Fibroblast of skin of scalp (primary cell): ENCODE measurements at places on chromosomes 7 and 10.

GRCh38 chr7:40680657-40681056 lies 545.9 kb downstream of the SUGCT start:
- peak; percentile 14 for DNase-seq

- no peak for DNase-seq
These were observed 55.5 kb downstream of the PLXNA4 start for GRCh38 chr7:132520591-132521280.

- no peak for DNase-seq
These were observed 271.6 kb downstream of the CCDC3 start for GRCh38 chr10:12729885-12730284.

DNA sequence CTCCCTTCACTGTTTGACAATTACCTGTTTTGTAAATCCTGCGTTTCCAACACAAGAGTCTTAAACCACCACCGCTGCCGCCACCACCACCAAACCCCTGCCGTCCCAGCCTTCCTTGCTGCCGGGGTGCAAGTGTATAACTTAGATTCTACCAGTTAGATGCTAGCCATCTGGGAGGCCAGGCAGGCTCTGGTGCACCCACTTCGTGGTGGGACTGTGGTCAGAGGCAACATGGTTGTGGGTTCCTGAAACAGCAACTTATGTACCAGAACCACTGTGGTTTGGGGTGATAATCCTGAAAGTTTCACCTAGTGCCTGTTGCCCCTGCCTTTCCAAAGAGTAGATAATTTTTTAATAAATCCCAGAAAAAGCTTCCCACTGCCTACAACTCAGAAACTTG lies 510.5 kb downstream of the CCSER2 start:
- DNase-seq, result no peak

- no peak for DNase-seq
These were observed 309.4 kb upstream of the IGFBP3 start for GRCh38 chr7:46230298-46230989.

GRCh38 chr10:11742779-11743298 lies 657 bp downstream of the ECHDC3 start:
- DNase-seq, result no peak

DNA sequence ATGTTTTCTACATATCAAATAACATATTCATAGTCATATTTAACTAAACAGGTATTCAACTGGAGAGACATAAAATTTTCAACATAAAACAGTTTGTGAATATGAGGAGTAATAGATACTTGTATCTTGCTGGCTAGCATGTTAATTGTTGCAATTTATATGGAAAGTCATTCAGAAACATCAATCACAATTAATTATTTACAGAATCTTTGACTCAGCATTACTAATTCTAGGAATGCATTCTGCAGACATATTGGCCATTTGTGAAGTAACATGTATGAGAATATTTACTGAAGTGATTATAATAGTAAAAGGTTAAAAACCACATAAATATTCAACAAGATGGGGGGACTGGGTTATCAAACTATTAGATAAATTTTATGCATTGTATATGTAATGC lies 203.7 kb downstream of the TSPAN12 start:
- DNase-seq, result no peak

- peak; percentile 58 for DNase-seq
These were observed 105.9 kb upstream of the EEPD1 start for GRCh38 chr7:36047091-36047658.

DNA sequence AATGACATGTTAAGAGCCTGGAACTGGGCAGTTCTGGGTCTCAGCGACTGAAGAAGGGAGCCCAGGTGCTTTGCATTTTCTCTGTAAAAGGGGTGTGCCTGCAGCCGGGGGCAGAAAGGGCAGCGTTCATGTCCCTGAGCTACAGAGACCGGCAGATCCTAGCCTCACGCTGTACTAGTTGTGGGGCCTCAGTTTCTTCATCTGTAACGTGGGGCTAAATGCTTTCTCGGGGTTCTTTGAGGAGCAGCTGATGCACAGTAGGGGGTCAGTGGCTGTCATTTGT lies 79.6 kb downstream of the NEURL1 start:
- no peak for DNase-seq

- DNase-seq, result no peak
These were observed 14.7 kb downstream of the SEC24C start for GRCh38 chr10:73758704-73759511.

- DNase-seq, result no peak
These were observed 166.5 kb downstream of the PPP1R3A start for GRCh38 chr7:113752289-113752688.

- DNase-seq, result no peak
These were observed 16.0 kb downstream of the PDGFA start for GRCh38 chr7:503575-504111.

DNA sequence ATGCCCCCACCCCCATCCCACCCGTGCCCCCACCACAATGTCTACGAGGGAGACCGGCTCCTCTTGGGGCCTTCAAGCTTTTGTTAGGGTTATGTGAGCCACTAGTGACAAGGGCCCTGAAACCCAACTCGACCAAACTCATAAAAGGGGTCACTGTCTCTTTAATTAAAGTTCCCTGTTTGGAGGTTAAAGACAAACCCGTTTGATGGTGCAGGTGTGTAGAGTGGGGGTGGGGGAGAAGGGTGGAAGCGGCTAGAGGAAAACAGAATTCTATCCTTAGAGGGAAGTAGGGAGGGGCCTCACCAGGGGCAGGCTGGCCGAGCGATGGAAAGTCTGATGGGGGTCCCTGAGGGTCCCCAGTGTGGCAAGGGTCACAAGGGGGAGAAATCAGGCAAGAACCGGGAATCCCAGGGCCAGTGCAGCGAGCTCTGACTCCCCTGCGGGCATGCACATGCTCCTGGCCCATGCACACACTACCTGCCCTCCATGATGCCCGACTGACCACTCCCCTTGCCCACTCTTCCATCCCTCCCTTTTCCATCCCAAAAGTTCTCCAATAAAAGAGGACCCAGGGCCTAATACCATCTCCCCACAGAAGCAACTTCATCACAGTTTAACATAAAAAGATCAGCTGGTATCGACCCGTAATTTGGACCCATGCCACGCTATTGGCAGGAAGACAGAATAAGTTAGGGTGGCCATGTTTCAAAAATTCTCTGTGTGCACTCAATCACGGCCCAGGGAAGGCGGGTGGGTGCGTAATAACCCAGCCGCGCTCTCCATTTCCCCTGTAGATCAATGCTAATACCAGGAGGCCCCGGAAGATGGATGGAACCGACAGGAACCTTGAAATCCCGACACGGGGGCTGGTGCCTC lies 35.9 kb upstream of the SLF2 start:
- DNase-seq, result no peak

DNA sequence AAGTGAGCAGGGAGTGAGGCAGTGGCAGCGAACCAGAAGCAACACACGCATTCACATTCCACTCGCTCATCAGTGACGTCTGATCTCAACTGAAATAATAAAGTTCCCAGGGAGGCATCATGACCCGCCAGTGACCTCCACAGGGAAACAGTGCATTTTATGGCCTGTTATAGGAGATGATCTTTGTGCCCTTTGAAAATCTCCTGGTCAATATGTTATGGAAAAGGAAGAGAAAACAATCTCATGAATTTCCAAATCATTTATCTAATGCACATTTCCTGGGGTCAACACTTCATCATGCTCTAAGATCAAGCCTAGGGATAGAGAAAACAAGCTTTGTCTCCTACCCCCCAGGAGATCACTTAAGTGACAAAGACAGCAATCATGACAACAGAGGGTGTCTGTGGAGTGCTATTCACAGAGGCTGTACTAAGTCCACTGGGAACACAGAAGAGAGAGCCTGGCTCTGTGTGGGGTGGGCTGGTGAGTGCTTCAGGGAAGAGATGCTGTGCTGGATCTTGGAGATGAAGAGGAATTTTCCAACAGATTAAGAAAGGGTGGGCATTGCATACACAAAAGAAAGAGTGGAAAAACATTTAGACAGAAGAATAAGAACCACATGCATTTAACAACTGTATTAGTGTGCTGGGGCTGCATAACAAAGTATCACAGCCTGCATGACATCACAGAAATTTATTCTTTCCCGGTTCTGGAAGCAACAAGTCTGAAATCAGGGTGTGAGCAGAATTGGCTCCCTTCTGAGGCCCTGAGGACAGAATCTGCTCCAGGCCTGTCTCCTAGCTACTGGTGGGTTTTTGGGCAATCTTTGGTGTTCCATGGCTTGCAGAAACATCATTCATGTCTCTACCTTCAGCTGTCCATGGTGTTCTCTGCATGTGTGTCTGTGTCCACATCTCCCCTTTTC lies 613.9 kb upstream of the IGFBP3 start:
- peak; percentile 86 for DNase-seq

DNA sequence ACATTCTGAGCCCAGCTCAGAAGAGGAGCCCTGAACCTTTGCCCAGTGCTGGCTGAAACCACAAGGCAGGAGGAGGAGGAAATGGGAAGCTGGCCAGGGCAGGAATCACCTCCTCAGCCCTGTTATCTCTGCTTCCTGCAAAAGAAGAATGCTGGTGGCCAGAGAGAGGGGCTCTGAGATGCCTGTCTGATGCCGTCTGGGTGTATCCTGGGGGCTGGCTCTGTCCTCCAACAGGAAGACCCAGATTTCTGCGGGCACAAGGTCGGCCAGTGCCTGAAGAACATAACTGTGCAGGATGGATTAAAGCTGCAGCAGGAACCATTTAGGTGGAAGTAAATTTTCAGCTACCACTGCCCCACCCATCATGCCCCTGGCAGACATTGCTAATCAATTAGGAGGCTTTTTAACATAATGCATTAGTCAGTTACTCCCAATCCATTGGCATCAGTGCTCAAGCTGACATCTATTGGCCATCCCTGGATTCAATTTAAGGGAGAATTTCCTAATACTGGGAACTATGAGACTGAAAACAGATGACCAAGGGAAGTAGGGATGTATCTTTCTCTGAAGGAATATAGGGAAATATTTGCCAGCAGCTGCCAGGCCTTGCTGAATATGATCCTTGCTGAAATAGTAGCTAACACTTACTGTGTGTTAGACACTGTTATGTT lies 67.7 kb downstream of the COL13A1 start:
- peak; percentile 70 for DNase-seq

DNA sequence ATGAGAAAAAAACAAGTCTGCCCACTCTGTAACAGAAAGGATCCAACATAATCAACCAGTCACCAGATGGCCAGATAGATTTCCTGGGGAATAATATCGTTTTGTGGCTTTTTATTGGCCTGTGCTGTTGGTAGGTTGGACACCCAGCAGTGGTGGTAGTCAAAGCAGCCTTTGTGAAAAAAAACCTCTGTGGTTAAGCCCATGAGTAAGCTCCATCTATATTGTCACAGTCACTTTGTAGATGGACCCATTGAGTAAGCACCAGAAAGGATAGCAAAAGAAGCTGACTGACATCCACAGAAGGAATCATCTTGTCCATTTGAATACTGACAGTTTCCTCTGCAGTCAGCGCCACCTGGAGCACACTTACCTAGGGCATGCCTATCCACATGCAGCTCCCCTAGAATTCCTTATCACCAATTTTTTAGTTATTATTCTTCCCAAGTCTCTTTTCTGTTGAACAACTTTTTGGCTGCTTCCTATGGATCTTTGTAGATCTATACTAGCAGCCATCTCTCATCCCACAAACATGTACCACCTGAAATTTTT lies 96.9 kb downstream of the IQUB start:
- no peak for DNase-seq
